Memory B cell (primary cell): ENCODE measurements at places on chromosomes 13 and 19.

DNA sequence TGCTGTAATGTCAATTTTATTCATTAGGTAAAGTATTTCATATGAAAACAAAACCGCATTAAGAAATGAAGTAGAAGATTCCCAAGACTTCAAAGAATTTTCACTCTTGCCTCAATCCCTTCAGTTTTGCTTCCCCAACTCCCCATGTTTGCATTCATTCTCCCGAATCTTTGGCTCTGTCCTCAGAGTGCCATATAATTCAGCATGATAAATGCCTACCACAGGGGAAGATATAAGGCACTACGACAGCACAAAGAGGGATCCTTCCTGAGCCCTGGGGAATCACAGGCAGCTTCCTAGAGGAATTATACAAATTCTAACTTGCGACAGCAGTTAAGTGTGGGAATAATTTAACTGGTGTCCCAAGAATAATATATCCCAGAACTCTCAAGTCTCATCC is 68.5 kb downstream of the TSC22D1 start:
- no peak for DNase-seq

GRCh38 chr19:5308451-5309437 is 31.9 kb downstream of the PTPRS start:
- no peak for DNase-seq

DNA sequence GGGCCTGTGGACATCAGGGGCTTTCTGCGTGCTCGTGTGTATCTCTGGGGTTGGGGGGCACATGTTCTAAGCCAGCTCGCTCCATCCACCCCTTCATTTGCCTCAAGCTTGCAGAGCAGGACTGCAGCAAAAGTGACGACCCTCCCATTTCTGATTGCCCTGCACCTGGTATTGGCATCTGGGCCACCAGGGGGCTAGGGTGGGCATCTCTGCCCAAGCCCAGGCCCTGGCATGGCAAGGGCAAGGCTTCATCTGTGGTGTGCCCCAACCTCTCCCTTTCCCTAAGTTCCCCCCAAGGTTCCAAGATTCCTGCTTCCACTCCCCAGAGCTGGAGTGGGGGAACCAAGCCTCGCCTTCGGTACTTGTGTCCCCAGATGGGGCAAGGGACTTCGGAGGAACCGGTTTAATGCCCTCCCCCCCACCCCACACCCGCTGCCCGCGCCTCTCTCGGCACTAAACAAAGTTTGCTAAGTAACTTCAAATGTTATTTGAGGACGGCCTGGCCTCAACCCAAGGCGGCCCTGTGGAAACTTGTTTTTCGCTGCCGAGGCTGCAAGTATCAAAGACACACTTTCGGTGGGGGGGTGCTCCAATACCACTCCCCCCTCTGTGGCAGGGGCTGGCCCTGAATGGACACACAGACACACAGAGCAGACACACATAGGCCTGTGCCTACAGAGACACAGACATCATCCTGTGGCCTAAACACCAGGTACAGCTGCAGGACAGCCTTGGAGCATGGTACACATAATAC is 12.2 kb downstream of the NFIX start:
- DNase-seq: no peak

DNA sequence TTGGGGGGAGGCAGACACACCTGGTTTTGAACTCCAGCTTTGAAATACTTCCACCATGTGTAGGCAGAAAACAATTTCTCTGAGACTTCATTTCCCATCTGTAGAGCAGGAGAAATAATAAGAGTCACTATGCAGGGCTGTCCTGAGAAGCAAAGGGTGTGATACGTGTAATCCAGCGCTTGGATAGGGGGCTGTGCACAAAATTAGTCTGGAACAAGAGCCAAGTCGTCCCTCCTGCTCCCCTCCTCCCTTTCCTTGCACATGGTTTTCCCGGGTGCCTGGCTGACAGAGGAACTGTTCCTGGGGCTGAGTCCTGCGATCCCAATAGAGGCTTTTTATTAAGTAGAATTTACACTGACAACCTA is 29.6 kb upstream of the UBE2L5 start:
- DNase-seq: no peak

- DNase-seq: no peak
Observed at GRCh38 chr19:46574533-46574932, 26.6 kb upstream of the CALM3 start.

DNA sequence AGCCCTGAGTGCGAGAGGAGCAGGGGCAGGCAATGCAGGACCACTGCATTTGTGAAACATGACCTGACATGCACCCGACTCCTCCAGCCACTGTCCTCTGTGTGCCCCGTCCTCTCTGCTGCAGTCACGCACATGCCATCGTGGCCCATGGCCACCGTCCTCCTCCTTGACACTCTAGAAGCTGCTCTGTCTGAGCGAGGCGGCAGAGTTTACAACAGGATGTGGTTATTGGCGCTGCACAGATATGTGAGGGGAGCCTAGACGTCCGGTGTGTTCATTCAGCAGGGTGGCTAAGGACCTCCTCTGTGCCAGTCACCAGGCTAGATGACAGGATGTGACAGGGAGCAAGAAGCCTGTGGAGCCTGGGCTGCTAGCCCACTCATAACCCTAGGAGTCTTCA is 277.8 kb downstream of the FOXO1 start:
- DNase-seq: peak; percentile 56

- DNase-seq: no peak
Observed at GRCh38 chr13:23876265-23876664, 12.9 kb downstream of the MIPEP start.

DNA sequence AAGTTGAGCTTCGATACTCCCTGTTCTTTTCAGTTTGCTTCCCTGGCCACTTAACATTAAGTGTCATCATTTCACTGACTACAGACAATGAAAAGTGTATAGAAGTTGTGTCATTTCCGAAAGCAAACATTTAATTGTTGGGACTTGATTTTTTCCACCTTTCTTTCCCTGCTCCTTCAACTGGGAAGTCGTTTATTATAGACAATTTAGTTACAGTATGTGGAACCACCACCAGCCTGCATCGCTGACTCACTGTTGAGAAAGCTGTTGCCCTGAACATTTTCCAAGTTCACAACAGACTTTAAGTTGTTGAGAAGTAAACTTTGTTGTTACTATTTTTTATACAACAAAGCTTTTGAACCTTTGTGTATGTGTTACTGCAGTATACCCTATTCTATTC is 788.4 kb upstream of the PRR20A start:
- no peak for DNase-seq

- DNase-seq: no peak
Observed at GRCh38 chr13:37616131-37616530, 17.6 kb upstream of the POSTN start.

GRCh38 chr19:15717809-15718208 is 10.0 kb upstream of the OR10H2 start:
- no peak for DNase-seq

DNA sequence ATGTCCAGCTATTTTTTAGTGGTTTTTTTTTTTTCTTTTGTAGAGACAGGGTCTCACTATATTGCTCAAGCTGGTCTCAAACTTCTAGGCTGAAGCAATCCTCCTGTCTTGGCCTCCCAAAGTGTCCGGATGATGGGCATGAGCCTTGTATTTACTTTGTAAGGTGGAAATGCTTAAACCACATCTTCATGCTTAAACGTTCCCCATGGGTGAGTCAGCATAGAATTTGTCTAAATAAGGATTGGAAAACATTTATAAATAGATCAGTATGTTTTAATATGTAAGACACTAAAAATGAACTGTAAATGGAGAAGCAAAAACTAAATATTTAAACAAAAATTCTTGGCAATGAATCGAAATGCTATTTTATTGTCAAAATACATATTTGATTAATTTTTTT is 698.0 kb downstream of the PCDH9 start:
- DNase-seq: no peak

DNA sequence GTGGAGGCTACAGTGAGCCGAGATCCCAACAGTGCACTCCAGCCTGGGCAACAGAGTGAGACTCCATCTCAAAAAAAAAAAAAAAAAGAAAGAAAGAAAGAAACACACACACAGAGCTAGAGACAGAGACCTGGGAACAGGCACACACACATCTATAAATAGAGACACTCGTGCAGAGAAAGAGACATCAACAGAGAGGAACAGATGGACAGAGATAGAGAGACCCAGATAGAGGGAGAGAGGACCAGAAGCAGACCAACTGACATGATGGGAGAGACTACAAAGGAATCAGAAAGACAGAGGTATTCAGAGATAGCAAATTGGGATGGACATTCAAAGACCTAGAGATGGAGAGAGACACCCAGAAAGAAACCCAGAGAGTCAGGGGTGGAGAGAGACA is 2.1 kb upstream of the CA11 start:
- no peak for DNase-seq

GRCh38 chr19:7069904-7070226 is 362 bp downstream of the ZNF557 start:
- no peak for DNase-seq

DNA sequence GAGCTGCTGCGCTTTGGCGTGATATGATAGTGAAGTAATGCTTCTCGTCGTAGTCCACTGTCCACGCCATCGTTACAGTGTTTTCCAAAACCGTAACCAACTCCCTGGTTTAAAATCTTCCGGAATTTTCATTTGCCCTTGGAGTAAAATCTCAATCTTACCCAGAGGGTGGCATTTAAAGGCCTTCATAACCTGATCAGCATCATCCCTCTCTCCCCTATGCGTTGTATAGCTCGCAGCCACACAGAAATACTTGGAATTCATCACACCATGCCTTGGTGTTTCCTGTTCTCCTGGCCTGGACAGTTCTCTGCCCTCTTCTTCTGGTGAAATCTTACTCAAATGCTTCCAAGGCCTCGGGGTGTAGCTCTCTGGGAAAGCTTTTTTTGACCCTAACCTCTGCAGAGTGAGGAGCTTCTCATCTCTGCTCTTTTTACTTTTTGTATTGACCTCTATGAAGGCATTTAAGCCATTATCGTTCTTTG is 839 bp downstream of the MPHOSPH8 start:
- DNase-seq: no peak

GRCh38 chr19:41372501-41372900 is 3.8 kb upstream of the TMEM91 start:
- DNase-seq: no peak

DNA sequence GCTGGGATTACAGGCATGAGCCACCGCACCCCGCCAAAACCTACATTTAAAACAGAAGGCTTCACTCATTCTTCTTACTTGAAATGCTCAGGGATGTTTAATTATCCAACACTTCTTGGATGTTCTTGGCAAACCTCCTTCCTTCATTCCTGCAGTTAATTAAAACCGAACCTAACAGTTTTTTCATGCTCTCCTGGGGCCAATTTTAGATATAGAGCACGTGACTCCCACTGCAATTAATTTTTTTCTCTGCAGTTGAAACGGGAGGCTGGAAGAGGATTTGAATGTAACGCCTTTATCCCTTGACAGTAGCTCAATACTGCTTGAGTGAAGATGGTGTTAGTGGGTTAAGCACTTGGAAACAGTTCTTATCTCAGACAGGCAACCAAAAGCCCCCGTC is 4.6 kb upstream of the ACTL9 start:
- DNase-seq: no peak

DNA sequence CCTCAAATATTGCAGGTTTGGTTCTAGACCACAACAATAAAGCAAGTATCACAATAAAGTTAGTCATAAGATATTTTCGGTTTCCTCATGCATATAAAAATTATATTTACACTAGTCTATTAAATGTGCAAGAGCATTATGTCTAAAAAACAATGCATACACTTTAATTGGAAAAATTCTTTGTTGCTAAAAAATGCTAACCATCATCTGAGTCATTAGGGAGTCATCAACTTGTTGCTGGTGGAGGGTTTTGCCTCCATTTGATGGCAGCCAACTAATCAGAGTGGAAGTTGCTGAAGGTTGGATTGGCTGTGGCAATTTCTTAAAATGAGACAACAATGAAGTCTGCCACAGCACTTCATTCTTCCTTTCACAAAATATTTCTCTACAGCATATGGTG is 422.3 kb upstream of the GPC6 start:
- no peak for DNase-seq

- no peak for DNase-seq
Observed at GRCh38 chr19:4391701-4392483, 8.5 kb downstream of the SH3GL1 start.

- DNase-seq: no peak
Observed at GRCh38 chr19:45267296-45267695, 16.2 kb downstream of the MARK4 start.

GRCh38 chr13:40668335-40668734 is 1.9 kb upstream of the FOXO1 start:
- DNase-seq: peak; percentile 36

DNA sequence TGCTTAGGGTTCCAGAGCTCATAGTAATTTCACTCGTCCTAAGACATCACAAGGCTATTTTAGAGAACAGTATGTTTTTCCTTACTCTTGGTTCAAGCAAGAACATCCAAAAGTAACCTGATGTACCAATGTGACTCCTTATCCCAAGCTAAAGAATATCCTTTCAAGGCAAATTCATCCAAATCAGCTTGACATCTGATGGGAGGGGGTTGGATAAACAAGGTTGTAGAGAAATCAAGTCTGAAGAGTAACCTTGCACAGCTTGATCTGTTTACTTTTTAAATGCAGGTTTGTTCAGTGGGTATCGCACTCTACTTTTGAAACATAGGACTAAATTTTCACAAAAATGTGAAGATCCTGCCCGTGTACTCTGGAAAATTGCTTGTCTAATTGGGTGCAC is 201.2 kb downstream of the GGACT start:
- no peak for DNase-seq

GRCh38 chr13:24630851-24631620 is 49.2 kb upstream of the ATP12A start:
- DNase-seq: no peak

- no peak for DNase-seq
Observed at GRCh38 chr13:108742701-108743451, 113.5 kb downstream of the MYO16 start.

GRCh38 chr19:5128936-5129389 is 160.1 kb downstream of the KDM4B start:
- DNase-seq: no peak

GRCh38 chr13:29884671-29885430 is 34.4 kb upstream of the UBL3 start:
- DNase-seq: no peak

DNA sequence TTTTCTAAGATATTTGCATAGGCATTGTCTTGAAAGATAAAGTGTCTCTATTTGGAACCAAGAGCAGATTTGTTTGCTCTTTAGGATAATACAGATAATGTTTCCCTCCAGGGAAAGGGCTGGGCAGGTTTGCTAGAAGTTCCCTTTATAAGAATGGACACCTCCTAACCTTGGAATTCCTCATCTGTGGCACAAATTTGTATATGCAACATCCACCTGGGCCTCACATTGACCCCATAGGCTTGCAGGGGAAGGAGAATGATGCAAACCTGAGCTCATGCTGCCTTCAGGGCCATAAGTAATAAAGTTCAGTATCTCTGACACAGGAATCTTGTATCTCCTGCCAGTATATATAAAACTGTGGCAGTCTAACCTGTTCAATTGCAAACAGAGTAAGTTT is 508.4 kb upstream of the MIR17HG start:
- DNase-seq: no peak

- no peak for DNase-seq
Observed at GRCh38 chr13:33869005-33869404, 51.1 kb downstream of the RFC3 start.

- DNase-seq: no peak
Observed at GRCh38 chr13:24271231-24271600, 38.2 kb upstream of the C1QTNF9 start.

- DNase-seq: no peak
Observed at GRCh38 chr19:1151917-1152587, 22.0 kb downstream of the SBNO2 start.
